ENCODE measurements at places on chromosomes 11 and 22. TPM values are rescaled to one million over a fixed set of nuclear protein-coding genes. Genes with fewer than 3 reads are reported as not detected.

DNA sequence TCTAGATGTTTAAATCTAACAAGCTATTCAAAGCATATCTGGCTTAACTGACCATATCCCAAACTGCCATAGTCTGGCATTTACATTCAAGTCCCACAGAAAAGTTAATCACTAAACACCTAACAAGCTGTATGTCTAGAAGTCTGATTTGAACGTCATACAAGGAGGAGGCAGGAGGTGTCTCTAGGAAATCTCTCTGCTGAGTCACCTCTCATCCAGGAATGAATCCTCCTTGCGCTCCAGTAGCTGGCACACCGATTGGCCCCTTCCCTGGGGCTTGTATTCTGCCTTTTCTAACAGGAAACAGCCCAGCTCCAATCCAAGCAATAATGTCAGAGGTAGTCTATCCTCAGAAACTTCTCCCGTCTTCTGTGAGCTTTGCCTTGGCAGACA, 31.8 kb downstream of the FEZ1 start:
- no peak overlapping the region for H3K4me3 ChIP-seq
- H3K27ac ChIP-seq, result no peak overlapping the region
- H3K27me3 ChIP-seq, result no peaks in the 10 kb centered on the region
- no peak for DNase-seq
- peaks cover 4% of the 10 kb centered on the region for H3K36me3 ChIP-seq

- no peaks in the 10 kb centered on the region for H3K36me3 ChIP-seq
- H3K27me3 ChIP-seq, result peaks cover 44% of the 10 kb centered on the region
- H3K4me3 ChIP-seq, result no peak overlapping the region
- peak; percentile 69 for DNase-seq
- H3K4me1 ChIP-seq, result peaks cover 43% of the 10 kb centered on the region
Measured at GRCh38 chr11:61023086-61023965, 51.8 kb downstream of the CD6 start.

DNA sequence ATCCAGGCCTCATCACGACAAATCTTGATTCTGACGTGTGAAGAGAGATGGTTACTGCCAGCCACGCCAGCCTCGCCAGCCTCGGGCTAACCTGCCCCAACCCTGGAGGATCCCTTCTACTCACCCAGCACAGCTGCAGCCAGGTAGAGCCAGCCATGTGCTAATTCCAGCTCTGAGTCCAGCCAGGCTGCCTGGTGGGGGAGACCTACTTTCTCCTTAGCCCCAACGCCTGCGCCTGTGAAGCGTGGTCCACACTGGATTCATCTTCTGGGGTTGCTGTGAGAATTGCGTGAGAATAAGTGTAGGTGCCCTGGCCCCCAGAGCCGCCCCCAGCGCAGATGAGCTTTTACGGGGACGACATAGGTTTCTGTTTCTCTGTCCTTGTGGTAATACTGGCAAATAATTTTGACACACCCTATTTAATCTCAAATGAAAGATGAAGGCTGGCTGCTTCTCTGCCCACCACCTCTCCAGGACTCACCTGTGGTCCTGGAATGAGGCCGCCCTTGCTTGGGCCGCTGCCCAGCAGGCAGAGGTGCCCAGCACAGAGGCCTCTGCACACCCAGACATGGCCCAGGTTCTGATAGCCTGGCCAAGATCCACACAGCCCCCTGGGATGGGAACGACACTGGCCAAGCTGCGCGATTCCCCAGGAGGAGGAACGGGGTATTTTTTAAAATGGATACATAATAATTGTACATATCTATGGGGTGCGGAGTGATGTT, 528.4 kb downstream of the TBC1D22A start:
- peaks cover 4% of the 10 kb centered on the region for H3K4me1 ChIP-seq
- no peaks in the 10 kb centered on the region for H3K36me3 ChIP-seq
- no peaks in the 10 kb centered on the region for H3K27me3 ChIP-seq
- H3K27ac ChIP-seq, result no peak overlapping the region

DNA sequence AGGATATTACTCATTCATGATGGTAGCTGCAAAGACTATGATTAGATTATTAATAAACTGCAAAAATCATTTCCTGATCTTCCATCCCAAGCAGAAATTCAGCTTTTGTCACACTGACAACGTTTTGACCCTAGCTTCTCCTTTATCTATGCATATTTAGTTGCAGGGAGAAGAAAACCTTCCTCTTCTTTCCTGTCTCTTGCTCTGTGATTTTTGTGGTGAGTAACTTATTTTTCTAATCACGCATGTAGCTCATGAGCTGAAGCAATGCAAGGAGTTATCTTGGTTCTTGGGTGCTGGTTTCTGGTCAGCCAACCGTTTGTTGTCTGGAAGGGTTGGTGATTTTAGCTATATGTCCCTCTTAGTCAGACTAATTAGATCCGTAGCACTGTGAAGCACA, 56.4 kb downstream of the FDX1 start:
- no peaks in the 10 kb centered on the region for H3K4me1 ChIP-seq
- DNase-seq, result no peak
- H3K27me3 ChIP-seq, result no peaks in the 10 kb centered on the region
- H3K36me3 ChIP-seq, result no peaks in the 10 kb centered on the region
- H3K27ac ChIP-seq, result no peak overlapping the region

DNA sequence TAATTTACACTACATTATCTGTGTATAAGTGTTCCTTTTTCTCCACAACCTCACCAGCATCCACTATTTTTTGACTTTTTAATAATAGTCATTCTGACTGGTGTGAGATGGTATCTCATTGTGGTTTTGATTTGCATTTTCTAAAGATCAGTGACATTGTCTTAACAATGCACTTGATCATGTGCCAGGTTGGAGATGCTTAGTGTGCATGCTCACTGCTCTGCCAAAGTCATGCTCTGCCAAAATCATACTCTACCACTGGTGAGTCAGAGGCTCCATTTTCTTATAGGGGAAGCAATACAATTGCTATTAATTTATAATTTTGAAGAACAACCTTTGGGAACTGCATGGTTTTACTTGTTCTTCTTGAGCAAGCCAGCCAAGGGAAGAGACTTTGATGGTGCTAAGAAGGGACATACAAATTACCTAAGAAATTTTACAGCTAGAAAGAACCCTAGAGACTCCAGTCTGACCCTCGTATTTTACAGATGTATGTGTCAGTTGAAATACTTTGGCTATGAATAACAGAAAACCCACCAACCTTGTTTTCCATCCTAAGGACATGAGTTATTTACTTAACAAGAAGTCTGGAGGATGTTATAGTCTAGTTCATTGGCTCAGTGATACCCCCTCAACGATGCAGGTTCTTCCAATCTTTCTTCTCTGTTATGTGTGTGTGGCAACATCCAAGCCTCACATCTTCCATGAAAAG, 368.9 kb downstream of the DDX10 start:
- no peaks in the 10 kb centered on the region for H3K4me1 ChIP-seq
- no peaks in the 10 kb centered on the region for H3K36me3 ChIP-seq
- DNase-seq, result no peak
- no peak overlapping the region for H3K4me3 ChIP-seq

DNA sequence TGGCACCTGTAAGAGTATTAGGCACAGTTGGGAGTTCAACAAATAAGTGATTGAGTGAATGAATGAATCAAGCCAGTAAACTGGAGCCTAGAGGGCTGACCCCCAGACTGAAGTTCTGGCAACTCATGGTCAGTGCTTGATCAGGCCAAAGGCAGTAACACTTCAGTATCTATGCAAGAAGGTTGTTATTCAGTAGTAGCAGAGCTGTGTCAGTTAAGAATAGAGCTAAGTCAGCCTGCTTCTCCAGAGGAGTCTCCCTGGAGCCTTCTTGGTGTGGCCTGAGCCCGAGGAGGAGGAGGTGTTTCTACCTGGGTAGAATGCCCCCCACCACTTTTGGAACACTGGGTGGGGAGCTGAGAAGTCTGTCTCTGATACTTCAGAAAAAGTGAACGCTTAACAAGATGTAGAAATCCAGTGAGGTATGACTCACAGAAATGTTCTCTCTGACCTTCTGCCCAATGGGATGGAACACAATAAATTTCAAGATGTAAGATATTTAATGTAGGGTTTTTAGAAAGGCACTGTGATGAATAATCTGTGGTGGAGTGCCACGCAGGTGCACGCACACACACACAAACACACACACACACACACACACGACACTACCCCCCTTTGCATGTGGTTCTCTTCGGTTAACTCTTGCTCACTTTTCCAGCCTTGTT, 219.9 kb downstream of the HIPK3 start:
- H3K36me3 ChIP-seq, result no peaks in the 10 kb centered on the region
- no peak for DNase-seq
- peaks cover 10% of the 10 kb centered on the region for H3K4me1 ChIP-seq
- H3K27me3 ChIP-seq, result no peaks in the 10 kb centered on the region
- H3K27ac ChIP-seq, result no peak overlapping the region

GRCh38 chr11:112162761-112163546, 940 bp downstream of the IL18 start:
- no peaks in the 10 kb centered on the region for H3K27me3 ChIP-seq
- DNase-seq, result no peak
- peak overlapping the region; percentile 36 for H3K4me3 ChIP-seq
- H3K36me3 ChIP-seq, result no peaks in the 10 kb centered on the region

GRCh38 chr11:68326334-68327215, 14.2 kb downstream of the LRP5 start:
- peak overlapping the region; percentile 35 for H3K27ac ChIP-seq
- peaks cover 100% of the 10 kb centered on the region for H3K4me1 ChIP-seq
- DNase-seq, result peak; percentile 64
- H3K4me3 ChIP-seq, result peak overlapping the region; percentile 10

- peaks cover 3% of the 10 kb centered on the region for H3K36me3 ChIP-seq
- DNase-seq, result peak; percentile 42
- H3K4me1 ChIP-seq, result peaks cover 12% of the 10 kb centered on the region
- no peaks in the 10 kb centered on the region for H3K27me3 ChIP-seq
- peak overlapping the region; percentile 93 for H3K27ac ChIP-seq
Measured at GRCh38 chr11:911031-911889, 650 bp upstream of the CHID1 start.

DNA sequence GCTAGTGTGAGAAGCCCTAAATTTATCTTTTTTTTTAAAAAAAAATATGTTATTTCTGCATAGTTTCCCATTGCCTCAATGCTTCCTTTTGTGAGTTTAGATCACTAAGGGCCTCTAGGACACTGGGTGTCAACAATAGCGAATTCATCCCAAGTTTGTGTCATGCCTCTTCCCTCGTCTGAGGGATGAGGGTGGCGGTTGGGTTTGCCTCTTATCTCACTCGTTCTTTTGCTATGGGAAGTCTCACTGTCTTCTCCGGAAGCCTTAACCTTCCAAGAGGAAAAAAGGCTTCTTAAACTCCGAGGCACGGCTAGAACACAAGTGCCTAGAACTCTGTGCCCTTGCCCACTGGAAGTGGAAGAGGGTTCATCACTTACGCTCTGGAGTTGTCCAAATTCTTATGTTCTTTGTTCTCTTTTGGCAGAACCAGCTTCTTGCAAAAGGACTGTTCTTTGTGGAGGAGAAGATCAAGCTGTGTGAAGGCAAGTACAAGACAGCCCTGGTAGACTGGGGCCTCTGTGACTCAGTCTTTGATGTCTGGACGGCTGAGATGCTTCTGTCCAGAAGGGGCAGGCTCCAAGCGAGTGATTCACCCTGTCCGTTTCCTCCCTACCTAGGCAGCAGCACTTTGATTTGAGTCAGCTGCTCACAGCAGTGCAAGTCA, 78.5 kb downstream of the TRAF6 start:
- no peak overlapping the region for H3K4me3 ChIP-seq
- no peaks in the 10 kb centered on the region for H3K27me3 ChIP-seq
- no peaks in the 10 kb centered on the region for H3K36me3 ChIP-seq
- no peak overlapping the region for H3K27ac ChIP-seq

- DNase-seq, result no peak
- H3K4me3 ChIP-seq, result no peak overlapping the region
- peaks cover 4% of the 10 kb centered on the region for H3K36me3 ChIP-seq
- peaks cover 49% of the 10 kb centered on the region for H3K4me1 ChIP-seq
- H3K27me3 ChIP-seq, result peaks cover 61% of the 10 kb centered on the region
Measured at GRCh38 chr22:19722982-19723231, 432 bp upstream of the GP1BB start.

GRCh38 chr22:37842015-37842793, 1.9 kb downstream of the ANKRD54 start:
- peaks cover 20% of the 10 kb centered on the region for H3K4me1 ChIP-seq
- DNase-seq, result peak; percentile 55
- no peak overlapping the region for H3K4me3 ChIP-seq
- no peaks in the 10 kb centered on the region for H3K27me3 ChIP-seq
- H3K36me3 ChIP-seq, result peaks cover 30% of the 10 kb centered on the region
- no peak overlapping the region for H3K27ac ChIP-seq

GRCh38 chr11:46055371-46055770, 65.9 kb downstream of the PHF21A start:
- H3K27me3 ChIP-seq, result no peaks in the 10 kb centered on the region
- H3K4me1 ChIP-seq, result peaks cover 6% of the 10 kb centered on the region
- H3K27ac ChIP-seq, result no peak overlapping the region
- H3K36me3 ChIP-seq, result no peaks in the 10 kb centered on the region
- H3K4me3 ChIP-seq, result no peak overlapping the region

DNA sequence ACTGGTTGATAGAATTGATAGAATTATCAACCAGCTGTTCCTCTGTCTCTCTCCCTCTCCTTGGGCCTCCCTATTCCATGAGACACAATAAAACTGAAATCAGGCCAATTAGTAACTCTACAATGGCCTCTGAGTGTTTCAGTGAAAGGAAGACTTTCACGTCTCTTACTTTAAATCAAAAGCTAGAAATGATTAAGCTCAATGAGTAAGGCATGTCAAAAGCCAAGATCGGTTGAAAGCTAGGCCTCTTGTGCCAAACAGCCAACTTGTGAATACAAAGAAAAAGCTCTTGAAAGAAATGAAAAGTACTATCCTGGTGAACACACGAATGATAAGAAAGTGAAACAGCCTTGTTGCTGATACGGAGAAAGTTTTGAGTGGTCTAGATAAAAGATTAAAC, 16.6 kb downstream of the PIH1D2 start:
- DNase-seq, result no peak
- H3K27me3 ChIP-seq, result no peaks in the 10 kb centered on the region
- no peak overlapping the region for H3K27ac ChIP-seq

DNA sequence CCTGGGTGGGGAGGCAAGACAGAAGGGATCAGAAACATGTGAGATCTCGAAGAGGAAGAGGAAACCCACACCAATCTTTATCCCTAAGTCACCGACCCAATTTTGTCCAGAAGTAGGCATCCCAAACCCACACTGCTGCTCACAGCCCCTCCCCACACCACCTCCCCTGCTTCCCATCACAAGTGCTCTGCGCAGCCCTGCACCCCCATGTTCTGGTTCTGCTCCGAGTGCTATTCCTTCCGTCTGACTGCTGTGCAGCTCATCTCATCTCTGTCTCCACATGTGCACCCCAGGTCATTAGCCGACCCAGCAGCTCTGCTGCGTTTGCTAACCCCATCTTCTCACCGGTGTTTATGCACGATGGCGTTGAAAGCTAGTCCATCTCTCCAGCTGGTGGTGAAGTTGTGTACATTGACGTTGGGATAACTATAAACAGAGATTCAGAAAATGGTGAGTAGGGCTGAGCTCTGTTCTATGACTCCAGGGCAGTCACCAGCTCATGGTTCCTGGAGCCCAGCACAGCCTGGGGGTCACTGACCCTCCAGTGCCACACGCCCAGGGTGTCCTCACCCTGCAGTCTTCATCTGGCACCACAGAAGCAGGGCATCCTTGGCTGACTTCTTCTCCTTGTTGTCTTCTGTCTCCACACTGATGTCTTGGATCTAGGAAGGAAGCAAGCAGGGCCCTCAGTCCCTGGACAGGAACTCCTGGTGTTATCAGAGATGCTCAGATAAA, 15.1 kb downstream of the SPTBN2 start:
- no peak for DNase-seq
- H3K27me3 ChIP-seq, result no peaks in the 10 kb centered on the region
- no peak overlapping the region for H3K4me3 ChIP-seq
- H3K27ac ChIP-seq, result no peak overlapping the region
- H3K4me1 ChIP-seq, result peaks cover 12% of the 10 kb centered on the region

SMTNL1 gene
- not detected for polyA plus RNA-seq

SERPING1 gene
- 111 TPM for polyA plus RNA-seq

C22orf42 gene
- not detected for polyA plus RNA-seq

P2RY2 gene
- 4.7 TPM for polyA plus RNA-seq

OR2AG2 gene
- polyA plus RNA-seq, result not detected

MS4A4A gene
- polyA plus RNA-seq, result 12.0 TPM

SDHD gene
- polyA plus RNA-seq, result 123 TPM
